ENCODE measurements at places on chromosomes 2 and 18.

- no peak for DNase-seq
These were observed 25.1 kb upstream of the FANCL start for GRCh38 chr2:58266211-58266610.

DNA sequence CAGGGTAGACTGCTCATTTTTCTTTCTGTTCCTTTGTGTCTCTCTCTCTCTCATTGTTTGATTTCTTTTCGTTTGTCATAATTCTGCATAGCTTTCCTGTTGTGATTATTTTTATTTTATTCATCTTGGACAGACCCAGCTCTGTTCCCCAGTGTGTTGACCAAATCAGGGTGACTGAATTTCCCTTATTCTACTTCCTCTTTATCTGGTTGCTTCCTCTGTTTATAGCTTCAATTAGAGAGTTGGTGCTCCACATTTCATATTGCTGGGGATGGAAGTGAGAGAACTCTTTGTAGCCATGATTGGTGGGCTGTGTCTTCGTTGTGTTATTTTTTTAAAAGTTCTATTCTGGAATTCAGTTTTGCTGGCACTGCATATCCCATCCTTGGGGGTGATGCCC, 19.1 kb downstream of the PROKR1 start:
- no peak for DNase-seq

DNA sequence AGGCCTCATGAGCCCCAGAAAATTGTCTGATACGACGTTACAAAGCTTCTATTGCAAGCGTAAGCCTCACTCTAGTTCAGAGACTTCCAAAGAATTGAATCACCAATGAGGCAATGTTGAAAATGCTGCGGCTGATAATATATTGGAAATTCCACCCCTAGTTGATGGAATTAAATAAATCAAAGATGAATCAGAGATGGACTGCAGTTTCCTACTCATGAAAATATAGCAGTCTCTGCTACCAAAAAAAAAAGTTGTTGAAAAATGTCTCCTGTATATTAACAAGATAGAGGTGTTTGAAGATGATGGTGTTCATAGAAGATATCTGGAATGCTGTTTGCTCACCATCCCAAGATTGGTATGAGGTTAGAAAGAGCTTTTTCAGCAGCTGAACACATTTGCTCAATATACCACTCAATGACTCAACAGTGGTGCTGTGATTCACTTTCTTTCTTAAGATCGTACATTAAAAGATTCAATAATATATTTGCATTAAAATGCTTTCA, 99.8 kb upstream of the ARHGAP28 start:
- DNase-seq, result no peak

DNA sequence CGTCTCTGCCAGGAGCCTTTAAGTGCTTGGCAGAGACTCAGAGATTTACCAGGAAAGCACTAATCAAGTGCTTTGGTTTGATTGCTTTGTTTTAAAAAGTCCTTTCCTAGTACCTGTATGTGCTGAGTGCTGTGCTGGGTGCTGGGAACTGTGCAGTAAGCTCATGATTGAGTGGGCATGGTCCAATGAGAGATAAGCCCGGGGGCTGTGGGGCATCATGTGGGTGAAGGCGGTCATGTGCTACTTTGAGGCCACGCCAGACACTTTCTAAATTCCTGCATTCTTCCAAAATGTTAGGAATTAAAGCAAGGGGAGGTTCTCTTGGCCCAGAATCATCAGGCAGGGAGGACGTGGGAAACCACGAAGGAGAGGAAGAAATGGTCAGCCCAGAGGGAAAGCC, 109.0 kb downstream of the ACAA2 start:
- no peak for DNase-seq

DNA sequence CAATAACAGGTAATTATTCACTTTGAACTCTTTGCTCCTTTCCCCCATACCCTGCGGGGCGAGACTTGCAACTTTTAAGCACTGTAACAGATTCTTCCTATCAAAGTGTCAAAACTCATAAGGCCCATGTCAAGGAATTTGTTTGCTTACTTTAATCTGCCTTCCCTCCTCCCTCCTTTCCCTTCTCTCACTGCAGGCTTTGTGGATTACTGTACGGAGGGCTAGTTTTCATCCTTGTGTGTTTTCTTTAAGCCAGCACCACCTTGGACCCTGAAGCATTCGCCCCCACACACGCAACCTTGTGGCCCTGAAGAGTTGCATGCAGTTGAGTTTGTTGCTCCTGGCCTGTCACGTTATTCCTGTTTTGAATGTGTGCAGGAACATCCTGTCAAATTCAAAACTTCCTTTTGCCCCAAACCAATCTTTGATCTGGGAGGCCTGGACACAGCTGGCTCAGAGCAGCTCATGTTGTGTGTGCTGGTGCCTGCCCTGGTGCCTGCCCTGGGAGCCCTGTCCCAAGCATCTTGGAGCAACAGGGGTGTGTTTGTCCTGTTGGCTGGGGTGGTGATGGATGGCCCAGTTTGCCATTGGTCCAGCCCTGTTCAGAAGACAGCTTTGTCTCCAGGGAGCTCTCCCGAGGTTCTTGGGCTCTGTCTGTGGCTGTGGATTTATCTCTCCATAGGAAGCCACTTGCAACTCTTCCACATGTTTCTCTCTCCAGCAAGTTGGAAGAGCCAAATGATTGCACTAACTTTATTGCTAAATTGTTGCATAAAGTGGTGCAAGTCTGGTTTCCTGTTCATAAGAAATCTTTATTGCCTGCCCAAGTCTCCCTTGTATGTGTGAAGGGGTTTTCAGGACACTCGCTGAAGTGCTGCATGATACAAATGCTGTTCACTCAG, 199.6 kb downstream of the VAPA start:
- no peak for DNase-seq

DNA sequence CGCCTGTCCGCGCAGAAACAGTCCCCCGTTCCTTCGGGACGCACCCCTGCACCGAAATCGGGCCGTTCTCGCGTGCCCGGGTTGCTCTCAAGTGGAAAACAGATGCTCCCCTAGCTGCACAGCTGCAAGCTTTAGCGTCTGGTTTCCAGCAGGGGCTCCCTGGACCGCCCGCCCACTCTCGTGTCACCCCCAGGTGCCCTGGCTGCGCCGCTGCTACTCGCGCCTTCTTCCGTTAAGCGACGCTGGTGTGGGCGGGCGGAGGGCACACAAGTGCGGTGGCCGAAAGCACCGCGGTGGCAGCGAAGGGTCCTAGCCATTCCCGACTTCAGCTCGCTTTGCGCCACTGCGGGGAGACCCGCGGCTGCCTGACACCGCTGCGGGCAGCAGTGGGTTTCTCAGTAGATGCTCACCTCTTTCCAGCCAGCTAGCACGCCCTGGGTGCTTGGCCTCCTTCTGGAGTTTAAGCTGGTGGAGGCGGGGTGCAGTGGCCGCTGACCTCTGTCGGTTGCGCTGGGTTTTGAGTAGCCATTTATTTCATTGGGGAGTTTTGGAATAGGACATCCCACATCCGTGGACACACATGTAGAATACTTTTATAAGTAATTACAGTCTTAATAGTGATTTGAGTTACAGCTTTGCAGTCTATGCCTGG, 806 bp downstream of the ZNF407 start:
- DNase-seq, result peak; percentile 82

DNA sequence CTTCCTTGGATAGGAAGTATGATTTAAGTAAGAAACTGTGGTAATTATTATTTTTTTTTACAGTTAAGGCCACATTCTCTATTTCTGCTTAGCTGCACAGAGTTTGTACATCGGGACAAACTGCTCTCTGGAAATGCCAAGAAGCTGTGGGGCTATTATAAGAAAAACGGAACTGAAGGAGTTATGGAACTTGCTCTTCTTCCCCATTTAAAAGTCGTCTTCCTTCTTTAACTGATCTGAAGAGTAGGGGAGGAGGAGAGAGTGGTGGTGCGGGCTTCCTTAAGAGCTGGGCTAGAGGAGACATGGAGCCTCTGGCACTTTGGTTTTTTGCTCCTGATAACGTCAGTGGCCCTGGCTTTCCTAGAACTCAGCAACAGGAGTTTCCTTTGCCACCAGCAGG, 54.4 kb downstream of the RAB31 start:
- DNase-seq, result no peak

- DNase-seq, result no peak
These were observed 34.0 kb upstream of the SKOR2 start for GRCh38 chr18:47285456-47285855.

DNA sequence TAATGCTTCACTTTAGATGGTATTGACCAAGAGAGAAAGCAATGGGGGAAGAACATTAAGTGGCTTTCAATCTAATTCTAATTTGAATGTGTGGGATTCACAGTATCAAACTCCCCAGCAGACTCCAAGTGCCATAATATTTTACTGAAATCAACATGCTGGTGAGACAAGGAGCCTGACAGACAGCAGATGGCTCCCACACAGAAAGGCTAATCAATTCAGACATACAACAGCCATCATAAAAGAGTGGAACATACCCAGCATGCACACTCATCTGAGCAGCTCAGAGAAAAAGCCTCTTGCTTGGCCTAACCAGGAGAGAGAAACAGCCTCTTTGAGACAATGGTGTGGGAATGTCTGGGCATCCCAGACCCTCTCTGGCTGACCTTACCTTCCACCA, 186.5 kb upstream of the SKOR2 start:
- no peak for DNase-seq

DNA sequence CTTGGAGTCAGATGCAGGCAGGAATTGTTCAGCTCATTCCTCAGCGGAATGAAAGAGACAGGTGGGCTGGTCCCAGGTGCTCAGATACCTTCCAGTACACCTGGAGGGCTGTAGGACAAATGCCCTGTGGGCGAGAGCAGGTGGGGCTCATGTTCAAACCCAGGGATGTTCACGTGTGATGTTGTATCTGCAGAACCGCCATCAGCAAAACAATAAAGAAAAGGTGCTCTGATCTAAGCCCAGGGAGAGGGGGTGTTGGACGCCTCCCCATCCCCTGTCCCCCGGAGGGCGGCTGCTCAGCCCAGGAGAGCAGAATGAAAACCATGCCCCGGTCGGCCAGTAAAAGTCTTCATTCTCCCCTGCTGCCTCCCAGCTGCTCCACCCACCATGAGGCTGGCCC, 197.4 kb downstream of the HAUS1 start:
- no peak for DNase-seq

GRCh38 chr18:55031979-55032378, 72.7 kb upstream of the CCDC68 start:
- DNase-seq, result no peak

DNA sequence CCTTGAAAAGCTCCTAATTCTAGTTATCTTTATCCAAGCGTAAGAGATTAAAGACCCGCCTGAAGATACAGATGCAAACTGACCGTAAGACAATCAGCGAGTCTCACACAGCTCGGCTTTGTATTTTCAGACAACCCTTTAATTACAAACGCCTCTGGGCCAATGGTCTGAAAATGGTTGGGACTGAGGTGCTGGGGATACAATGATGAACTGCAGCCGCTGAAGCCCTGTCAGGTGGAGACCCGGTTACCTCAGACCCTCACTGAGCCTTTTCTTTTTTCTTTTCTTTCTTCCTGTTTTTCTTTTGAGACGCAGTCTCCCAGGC, 715 bp upstream of the CFAP36 start:
- DNase-seq, result no peak

DNA sequence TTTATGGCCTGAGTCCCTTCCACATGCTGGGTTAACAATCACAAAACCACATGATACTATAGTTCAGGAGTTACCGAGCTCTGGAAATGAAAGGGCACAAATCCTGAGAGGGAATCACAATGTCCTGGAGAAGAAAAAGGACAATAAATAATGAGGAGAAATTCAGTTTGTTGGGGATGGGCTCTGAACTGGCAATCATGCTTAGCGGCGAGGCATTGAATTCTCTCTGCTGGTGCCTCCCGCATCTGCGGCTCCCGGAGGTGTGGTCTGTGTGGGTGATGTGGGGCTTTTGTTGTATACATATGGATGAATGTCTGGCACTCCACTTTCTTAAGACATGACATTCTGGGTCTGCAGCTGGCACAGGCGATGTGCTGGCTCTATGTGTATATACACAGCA, 46.1 kb downstream of the NRP2 start:
- no peak for DNase-seq

GRCh38 chr2:58122540-58122939, 75.9 kb downstream of the VRK2 start:
- no peak for DNase-seq

DNA sequence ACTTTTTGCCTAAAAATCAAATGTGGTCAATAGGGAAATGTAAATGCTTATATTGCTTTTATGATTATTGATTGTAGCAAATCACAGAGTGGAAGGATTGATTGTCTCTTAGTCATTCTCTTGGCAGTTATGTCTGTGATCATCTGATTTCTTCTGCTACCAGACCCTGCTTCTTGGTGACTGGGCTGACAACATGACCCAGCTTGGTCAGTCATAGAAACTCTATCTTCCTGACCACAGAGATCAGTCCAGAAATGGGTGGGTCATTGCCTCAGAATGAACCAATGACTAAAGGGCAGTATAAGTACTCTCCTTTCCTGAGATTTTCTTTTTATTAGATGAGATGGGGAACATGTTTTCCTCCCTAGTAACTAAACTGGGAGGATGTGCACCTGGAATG, 87.6 kb downstream of the MAIP1 start:
- no peak for DNase-seq

GRCh38 chr2:193837111-193837738, 1642.5 kb upstream of the TMEFF2 start:
- no peak for DNase-seq

DNA sequence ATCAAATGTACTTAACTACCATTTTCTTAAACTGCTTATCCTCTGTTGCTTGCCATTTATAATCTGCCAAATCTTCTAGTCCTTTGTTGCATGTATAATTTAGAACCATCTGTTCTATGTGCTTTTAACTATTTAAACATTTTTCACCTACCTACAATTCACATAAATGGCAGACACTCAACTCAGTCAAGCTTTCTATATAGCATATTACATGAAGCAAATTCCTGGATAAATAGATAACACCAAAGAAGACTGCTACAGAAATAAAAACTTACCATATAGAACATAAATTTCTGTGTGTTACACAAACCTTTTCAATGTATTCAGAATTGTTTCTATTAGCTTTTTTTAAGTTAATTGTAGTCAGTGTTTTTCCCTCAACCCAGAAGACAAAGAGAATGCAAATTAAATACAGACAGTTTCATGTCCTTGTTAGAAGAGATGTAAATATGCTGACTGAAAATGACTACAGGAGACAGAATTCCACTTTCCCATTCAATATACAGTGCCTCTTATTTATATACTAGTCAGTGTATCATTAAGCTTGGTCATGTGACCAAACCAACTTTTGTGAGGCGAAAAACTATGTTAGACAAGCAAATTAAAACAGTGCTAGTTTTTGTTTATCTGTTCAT, 2.6 kb downstream of the BAZ2B start:
- DNase-seq, result no peak

DNA sequence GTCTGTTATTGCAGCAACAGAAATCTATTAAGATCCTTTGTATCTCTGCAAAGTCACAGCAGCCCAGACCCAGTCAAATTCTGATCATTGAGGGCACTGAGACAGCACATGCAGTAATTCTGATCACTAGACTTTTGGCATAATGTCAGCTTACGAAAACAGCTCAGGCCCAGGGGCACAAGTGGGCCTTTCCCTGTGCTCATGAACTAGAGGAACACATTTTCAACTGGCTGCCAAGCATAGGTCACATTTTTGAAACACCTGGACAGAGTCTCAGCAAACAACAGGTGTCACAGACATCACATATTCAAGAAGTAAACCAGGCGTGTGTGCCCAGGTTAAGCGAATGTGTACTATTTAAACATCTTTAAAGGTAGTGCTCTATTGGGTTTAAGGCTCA, 13.7 kb downstream of the DOCK10 start:
- DNase-seq, result no peak

Measured in stimulated activated CD4-positive, alpha-beta T cell treated with anti-CD3 and anti-CD28 coated beads, Interleukin-15, amount 100 ng/mL, for 24 hours (primary cell).